H9 (cell line): ENCODE measurements at places on chromosomes 1 and 21. TPM values are rescaled to one million over a fixed set of nuclear protein-coding genes. Genes with fewer than 3 reads are reported as not detected.
A peak's percentile ranks its signal among the peaks of the same experiment; 100 is the strongest.

DNA sequence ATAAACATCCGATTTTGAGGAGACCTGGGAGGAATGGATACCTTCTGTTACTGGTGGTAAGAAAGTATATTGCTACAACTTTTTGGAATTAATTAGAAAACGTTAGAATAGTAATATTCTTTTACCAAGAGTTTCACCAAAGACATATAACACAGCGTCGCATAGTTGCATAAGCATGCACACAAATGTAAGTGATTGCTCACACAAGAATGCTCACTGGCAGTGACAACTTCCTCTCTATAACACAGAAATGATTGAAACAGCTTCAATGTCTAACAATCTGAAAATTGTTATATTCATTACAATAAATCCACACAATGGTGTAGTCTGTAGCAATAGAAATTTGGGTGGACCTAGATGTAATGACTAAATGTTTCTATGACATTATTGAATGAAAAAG lies 998.6 kb downstream of the TTLL7 start:
- H3K36me3 ChIP-seq, result no peaks in the 10 kb centered on the region
- H3K27ac ChIP-seq, result no peak overlapping the region
- no peak overlapping the region for H3K4me3 ChIP-seq
- no peaks in the 10 kb centered on the region for H3K4me1 ChIP-seq
- DNase-seq, result no peak
- no peaks in the 10 kb centered on the region for H3K27me3 ChIP-seq

DNA sequence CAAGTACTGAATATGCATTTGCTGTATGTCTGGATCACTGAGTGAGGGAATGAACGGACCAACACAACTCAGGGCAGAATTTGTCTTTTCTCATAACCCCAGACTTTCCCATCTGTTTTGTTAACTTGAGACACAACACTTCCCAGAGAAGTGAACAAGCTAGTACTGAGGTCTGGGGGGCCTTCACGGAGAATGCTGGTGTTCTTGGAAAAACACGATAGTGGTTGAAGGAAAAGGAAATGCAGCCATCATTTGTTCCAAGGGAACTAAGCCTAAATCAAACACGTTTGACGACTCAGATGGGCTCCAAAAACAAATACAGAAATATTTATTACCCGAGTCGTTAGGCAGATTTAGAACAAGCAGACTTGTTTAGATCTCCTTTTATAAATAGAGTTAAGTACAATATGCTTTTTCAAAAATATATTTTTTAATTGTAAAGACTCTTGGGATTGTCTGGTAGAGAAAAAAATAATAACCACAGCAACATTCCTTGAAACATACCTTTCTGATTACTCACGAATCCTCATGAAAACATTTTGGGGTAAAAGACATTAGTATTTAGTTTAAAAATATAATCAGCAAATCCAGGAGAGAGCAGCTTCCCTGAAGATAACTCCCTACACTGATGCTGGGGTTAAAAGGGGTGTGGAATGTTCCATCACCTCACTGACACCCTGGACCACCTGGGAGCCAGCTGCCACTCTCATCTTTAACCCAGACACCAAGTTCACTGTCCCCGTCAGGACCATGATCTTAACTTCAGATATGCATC lies 427.7 kb upstream of the RUNX1 start:
- DNase-seq, result no peak
- peaks cover 12% of the 10 kb centered on the region for H3K36me3 ChIP-seq
- H3K4me3 ChIP-seq, result no peak overlapping the region
- H3K27ac ChIP-seq, result no peak overlapping the region

DNA sequence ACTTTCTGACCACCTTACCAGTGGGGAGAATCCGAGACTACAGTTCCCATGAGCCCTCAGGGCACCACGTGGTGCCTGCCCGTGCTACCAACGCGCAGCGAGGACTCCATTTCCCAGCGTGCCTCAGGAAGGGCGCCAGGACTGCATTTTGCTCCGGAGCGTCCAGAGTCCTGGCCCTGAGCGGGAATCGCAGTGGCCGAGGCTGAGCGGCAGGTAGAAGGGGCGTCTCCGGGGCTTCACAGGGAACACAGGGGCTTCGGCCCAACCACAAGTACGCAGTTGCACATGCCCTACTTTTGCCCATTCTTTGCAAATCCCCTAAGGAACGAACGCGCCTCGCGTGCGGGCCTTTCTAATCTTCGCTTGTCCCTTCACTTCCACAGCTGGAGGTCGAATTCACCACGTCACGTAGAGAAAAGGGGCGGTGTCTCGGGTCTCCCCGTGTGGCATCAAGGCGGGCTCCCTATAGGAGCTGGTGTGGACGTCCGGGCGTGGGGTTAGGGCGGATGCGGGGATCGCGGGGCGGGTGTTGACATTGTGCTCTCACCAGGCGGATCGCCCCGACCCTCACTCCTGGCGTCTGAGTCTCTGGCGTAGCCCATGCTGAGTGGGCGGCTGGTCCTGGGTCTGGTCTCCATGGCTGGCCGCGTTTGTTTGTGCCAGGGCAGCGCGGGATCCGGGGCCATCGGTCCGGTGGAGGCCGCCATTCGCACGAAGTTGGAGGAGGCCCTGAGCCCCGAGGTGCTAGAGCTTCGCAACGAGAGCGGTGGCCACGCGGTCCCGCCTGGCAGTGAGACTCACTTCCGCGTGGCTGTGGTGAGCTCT lies at the start of gene BOLA1:
Gene BOLA1, plus strand, starts transcription at position 109 of the 825 bp plus-strand sequence. Its CDS starts 492 bp downstream, at position 601.
- H3K4me1 ChIP-seq, result no peaks in the 10 kb centered on the region
- H3K36me3 ChIP-seq, result peaks cover 16% of the 10 kb centered on the region
- no peaks in the 10 kb centered on the region for H3K27me3 ChIP-seq
- DNase-seq, result peak; percentile 96

- H3K27me3 ChIP-seq, result no peaks in the 10 kb centered on the region
- no peak overlapping the region for H3K27ac ChIP-seq
- H3K36me3 ChIP-seq, result no peaks in the 10 kb centered on the region
Measured at GRCh38 chr1:28801461-28801860, 10.5 kb upstream of the OPRD1 start.

PTPN22 gene
- total RNA-seq, result not detected in 2 replicates

GABPA gene
- total RNA-seq, result 20.4 and 22.5 TPM in 2 replicates

DNA sequence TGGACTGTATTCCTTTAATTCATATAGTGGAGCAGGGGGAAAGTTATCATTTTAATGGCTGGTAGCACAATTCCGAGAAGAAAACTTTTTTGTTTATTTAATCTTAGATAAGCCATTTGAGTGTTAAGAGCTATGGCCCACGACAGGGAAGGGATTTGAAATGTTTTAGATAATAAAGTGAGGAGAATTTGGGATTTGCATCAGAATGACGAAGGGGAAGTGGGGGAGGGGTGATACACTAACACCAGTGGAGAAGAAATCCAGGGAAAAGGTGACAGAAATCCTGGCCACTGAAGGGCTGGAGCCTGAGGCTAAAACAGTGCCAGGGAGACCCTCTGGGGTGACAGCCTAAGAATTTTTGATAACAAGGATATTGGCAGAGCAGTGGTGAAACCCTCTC lies 21.0 kb downstream of the LEPR start:
- H3K27ac ChIP-seq, result no peak overlapping the region
- no peaks in the 10 kb centered on the region for H3K27me3 ChIP-seq
- H3K4me1 ChIP-seq, result peaks cover 5% of the 10 kb centered on the region; the same call in 1 of the 2 replicates
- H3K4me3 ChIP-seq, result no peak overlapping the region
- DNase-seq, result no peak

PROK1 gene
- not detected in 2 replicates for total RNA-seq

DNA sequence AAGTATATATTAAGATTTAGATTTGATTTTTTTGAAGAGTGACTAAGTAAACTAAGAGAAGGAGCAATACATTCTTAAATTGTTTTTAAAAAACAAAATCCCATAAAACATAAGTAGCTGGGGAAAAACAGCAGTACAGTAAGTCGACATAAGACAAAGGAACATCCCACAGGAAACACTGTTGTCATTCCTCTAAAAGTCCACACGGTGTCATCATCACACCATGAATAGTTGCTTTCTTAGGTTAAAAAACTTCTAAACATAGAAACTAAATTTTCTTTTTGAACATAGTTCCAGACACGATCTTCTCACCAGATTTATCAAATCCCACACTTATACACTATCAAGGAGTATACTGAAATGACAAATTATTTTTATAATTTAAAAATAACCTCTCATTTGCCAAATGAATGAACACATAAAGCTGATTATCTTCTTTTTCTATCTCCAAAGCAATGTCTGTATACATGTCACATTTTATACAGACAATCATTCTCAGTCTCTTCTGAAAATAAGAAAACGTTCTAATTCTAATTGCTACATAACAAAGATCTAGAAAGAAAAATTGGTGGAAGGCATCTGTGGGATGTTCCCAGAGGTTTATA lies 15.8 kb downstream of the ODF2L start:
- H3K36me3 ChIP-seq, result peaks cover 32% of the 10 kb centered on the region
- no peaks in the 10 kb centered on the region for H3K4me1 ChIP-seq
- DNase-seq, result no peak

DNA sequence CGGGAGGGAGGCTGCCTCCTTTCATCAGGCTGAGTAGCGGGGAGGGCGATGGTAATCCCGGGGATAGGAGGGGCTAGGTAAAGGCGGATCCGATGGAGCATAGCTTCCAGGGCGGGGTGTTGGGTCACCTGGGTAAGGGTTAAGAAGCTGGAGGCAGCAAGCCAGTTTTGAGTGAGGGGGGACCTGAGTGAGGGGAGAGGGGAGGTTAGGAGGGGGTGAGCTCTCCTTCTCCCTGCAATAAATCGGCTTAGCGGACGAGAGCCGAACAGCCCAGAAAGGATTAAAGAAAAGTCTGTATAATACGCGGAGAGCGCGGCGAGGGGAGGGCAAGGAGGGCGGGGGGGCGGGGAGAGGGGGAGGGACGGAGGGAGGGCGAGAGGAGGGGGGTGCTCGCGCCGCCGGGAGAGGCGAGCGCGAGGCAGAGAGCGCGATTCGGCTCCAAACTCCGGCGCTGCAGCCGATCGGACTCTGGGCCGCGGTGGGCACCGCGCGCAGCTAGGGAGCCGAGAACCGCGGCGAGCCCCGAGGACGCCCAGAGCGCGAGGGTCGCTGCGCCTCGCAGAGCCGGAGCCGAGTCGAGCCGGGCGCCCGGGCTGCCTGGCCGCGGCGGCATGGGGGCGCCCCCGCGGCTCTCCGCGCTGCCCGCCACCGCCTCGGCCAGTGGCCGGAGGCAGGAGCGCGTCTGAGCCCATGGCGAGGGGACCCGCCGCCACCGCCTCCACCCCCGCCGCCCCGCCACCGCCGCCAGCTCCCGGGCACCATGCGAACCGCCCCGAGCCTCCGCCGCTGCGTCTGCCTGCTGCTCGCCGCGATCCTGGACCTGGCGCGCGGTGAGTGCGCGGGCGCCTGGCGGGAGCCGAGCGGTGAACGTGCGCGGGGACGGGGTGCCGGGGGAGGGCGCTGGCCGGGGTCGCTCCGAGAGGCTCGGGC lies at the start of gene IGSF21:
Gene IGSF21, plus strand, starts transcription at position 430 of the 930 bp plus-strand sequence. Its CDS starts 331 bp downstream, at position 761.
- no peak within 1 kb of the TSS for H3K27ac ChIP-seq
- DNase-seq, result peak; percentile 84
- peak within 1 kb of the TSS; percentile 92 for H3K4me3 ChIP-seq
- no peaks in the 10 kb centered on the region for H3K36me3 ChIP-seq

MATN1 gene
- total RNA-seq, result not detected in 2 replicates

DNA sequence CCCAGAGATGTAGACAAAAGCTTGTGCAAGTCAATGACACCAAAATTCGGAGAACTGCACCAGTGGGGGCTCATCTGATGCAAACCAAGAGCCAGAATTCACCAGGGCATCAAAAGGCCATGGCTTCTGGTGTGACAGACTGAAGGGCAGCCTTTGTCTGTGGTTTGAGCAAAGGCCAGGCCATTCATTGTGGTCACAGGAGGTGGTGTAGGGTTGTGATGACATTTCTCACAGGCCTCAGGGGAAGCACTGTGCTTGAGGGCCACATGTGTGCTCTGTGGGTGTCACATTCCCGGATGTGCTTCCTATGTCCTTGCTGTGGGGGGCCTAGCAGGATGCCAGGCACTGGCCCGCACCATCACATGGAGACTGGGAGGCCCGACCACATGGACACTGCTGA lies 22.5 kb upstream of the KCNE1 start:
- H3K27me3 ChIP-seq, result no peaks in the 10 kb centered on the region
- DNase-seq, result no peak
- H3K4me1 ChIP-seq, result peaks cover 2% of the 10 kb centered on the region; the same call in 1 of the 2 replicates
- no peak overlapping the region for H3K4me3 ChIP-seq
